GOT3 (cell line): ENCODE measurements at places on chromosomes 5 and 9.

- DNase-seq = no peak
These were observed 296.6 kb downstream of the FBXL7 start for GRCh38 chr5:15796557-15796956.

- no peak for DNase-seq
These were observed 109.3 kb downstream of the BOD1 start for GRCh38 chr5:173507171-173507570.

- no peak for DNase-seq
These were observed 11.7 kb downstream of the DNAJB5 start for GRCh38 chr9:35001285-35001677.

DNA sequence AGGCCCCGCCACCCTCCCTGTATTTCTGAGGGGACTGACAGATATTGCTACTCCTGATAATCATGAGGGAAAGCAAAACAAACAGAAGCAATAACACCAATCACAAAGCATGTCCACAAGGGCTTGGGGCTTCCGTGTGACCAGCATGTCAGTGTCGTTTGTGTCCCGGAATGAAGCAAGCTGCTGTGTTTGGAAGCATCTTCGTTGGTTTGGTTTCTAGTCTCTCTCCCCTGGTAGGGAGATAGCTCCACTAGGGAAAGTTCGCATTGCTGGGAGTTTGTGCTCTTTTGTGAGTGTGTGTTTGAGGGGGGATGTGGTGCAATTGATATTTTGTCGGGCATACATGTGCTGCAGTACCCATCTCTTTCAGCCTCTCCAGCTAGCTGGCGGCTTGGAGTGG lies 1.4 kb downstream of the GRIA1 start:
- no peak for DNase-seq

- DNase-seq = no peak
These were observed 83.8 kb downstream of the DAB2IP start for GRCh38 chr9:121735065-121735792.

DNA sequence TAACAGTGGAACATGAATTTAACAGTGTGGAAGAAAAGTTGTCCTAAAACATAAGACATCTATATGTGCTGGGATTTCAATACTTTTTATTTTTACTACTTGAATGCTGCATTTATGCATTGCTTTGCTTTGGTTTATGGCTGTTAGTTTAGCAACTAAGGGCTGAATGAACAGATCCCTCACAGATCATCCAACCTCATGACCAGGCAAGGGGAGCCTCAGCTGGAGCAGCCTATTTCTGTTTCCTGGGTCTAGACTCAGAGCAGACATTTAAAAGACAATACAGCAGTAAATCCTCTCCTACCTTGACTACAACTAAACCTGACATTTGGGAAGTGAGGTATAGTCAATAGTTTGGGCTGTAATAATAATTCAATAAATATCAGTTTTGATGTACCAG lies 163.3 kb downstream of the AUH start:
- no peak for DNase-seq

GRCh38 chr5:125023673-125024072 lies 277.2 kb upstream of the ZNF608 start:
- DNase-seq = no peak

DNA sequence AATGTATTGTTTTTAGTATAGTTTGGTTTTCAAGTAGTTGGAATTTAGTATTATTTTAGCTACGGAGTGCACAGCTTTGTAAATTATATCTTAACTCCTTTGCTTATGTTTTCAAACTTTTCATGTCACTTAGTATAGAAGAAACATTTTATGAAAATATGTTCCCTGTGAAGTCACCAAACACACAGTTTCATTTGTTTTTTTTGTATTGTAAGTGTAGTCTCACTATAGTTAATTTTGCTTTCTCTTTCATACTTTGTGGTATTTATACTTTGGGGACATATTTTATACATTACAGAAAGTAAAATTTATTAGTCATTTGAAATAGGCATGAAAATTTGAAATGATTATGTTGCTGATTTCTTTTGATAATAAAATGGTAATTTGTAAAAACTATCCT lies 5.0 kb downstream of the CHSY3 start:
- no peak for DNase-seq

- no peak for DNase-seq
These were observed 518.3 kb upstream of the ITGA1 start for GRCh38 chr5:52269401-52269800.

DNA sequence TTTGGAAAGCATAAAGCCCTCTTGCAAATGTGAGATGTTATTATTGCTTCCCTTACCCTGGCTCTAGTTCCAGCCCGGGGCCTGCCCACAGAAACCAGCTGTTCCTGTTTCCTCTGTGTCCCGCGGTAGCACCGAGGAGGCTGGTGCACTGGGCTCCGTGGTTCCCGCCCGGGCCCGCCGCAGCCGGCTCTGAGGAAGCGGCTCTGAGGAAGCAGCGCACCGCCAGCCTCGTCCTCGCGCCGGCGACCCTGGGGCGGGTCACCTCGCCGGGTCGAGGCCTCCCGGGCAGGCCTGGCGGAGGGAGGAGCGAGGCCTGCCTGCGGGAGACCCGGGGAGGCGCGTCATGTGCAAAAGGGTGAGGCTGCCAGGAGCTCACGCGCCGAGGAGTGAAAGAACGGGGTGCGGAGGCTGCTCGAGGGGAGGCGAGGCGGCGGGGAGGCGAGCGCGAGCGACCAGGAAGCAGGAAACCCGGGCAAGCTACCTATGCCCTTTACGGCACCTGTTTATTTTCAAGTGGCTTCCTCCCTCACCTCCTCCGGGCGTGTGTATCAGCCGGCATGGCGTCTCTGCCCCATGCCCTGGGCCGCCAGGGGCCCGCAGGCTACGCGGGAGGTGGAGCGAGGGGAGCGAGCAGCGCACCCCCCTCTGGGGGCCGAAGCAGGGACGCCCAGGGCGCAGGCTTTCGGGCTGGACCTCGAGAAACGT lies 61.3 kb upstream of the MEGF10 start:
- DNase-seq = no peak

GRCh38 chr9:17832812-17833211 lies 253.9 kb downstream of the SH3GL2 start:
- DNase-seq = no peak

GRCh38 chr9:134073500-134073899 lies 5.7 kb upstream of the BRD3 start:
- no peak for DNase-seq

DNA sequence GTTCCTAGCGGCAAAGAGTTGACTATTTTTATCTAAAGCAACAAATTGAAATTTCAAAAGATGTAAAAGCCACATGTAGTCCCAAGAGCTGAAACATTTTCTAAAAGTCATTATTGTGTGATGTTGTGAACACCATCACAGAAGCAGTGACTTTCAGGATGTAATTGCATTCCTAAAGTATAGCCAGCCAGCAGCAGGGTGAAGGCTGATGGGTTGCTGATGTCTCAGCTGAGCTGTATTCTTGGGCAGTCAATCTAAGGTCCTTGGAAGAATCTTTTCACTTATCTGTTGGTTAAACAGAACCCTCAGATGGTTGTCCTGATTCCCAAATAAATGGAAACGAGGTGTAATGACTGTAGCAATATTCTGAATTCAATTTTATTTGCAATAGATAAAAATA lies 237.4 kb upstream of the WWC1 start:
- DNase-seq = no peak
